ENCODE measurements at places on chromosomes 6 and 20.

GRCh38 chr20:37848706-37849105, 54.2 kb upstream of the VSTM2L start:
- no peak for DNase-seq

DNA sequence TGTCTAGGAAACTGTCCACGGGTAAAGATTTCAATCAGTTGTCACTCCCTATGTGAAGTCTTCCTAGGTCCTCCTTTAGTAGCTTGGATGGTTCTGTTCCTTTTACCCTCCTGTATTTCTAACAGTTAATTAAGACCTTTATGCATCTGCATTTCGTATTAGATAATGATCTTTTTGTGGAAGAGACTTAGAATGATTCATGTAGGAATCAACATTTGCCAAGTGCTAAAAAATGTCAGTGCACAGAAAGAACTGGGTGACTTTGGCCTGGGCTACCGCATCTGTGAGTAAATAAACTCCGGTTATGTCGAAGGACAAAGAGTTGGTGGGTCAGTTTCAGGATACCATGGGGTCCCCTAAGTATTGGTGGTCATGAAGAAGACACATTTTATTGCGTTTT, 918.0 kb downstream of the TFAP2A start:
- no peak for DNase-seq

- DNase-seq = no peak
Observed at GRCh38 chr6:10875026-10875425, 6.8 kb downstream of the GCM2 start.

DNA sequence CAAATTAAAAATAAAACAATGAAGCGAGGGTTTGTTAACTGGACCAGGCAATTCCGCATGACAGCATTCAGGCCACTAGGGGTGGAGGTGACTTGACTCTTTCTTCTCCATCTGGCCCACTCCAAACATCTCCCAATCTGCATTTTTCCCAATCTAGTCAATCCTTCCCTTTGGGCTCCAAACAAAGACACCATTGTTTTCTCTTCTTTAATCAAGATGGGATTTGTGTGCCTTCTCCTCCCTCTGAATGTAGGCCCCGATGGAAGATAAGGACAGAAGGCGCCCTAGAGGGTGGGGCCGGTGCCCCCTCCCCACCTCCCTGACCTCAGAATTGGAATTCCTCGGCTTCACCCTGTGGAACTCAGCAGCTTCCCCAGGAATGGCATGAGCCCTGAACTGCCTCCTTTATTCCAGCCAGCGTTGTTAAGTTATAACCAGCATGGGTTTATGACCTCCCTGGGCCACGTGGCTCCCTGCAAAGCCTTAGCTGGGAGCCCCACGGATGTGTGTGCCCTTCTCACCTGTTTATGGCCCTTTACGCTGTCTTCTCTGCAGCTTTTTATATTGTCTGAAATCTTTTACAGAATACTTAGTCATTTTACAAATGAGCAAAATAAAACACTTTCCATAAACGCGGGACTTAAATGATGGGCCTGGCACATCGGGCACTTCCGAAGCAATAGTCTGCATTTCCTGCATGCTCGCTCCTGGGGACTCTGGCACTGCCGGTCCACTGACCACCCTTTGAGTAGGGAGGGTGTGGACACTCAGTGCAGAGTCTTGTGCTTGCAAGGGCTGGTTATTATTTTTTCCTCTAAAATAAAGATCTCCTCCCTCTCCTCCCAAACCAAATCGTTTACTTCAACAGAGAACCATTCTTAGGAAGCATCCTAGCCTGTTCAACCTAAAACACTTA, 24.5 kb downstream of the OVOL2 start:
- DNase-seq = no peak

DNA sequence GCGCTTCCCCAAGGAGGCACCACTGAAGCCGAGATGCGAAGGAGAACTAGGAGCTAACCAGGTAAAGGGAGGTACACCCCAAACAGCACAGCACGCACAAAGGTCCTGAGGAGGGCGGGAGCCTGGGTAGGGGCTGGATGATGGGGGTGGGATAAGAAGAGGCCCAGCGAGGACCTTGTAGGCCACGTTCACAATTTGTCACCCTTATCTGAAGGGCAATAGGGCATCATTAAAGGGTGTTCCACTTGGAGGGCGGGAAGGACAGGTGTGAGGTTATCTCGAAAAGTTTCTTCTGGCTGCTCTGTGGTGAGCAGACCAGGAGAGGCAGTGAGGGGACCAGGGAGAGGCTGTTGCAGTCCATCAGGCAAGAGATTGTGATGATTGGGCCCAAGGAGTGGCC, 25.6 kb downstream of the POFUT1 start:
- no peak for DNase-seq

DNA sequence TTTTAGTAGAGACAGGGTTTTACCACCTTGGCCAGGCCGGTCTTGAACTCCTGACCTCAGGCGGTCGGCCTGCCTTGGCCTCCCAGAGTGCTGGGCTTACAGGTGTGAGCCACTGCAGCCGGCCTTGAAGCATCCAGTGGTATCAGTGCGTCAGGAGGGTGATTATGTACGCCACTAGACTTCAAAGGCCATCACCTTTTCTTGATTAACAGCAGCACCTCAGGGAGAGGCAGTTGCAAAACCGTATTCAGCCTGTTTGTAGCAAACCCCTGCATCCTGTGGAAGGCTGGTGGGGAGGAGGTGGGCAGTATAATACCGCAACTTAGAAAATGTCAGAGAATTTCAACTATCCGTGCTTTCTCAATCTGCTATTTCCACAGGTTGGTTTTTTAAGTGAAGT, 27.3 kb upstream of the SHLD1 start:
- DNase-seq = no peak

DNA sequence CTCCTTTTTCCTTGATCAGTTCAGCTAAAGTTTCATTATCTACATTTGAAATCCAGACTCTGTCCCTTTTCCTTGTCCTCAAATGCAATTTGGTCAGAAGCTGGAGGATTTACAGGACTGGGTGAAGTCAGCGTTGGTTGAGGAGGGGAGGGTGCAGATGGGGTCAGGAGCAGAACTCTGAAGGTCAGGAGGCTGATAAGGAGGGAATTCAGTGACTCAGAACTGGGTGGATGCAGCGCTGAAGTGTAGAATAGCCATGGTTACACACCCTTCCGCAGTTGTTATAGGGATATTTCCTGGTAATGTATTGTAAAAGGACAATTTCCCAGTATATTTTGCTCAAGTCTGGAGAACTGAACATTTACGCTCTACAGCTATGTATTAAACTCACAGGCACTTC, 133.1 kb upstream of the FOXA2 start:
- no peak for DNase-seq

DNA sequence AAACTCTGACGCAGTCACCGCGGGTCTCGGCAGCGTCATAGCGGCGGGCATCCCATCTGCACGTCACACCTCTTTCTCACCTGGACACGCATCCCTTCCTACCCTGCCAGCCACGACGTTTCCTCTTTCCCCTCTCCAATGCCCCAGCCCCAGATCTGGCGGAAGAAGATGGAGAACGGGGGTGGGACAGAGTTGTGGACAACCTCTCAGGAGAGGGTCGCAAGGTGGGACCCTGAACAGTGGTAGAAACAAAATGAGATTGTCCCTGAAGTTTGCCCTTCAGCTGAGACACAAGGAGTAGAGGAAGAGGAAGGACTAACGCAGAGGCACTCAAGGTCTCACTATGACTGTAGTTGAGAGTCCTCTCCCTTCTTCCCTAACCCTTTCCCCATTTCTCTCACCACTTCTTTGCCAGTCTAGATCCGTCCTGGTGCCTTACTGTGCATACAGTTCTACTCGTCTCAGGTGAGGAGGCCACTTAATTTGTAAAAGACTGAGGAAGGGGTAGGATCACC, 562 bp downstream of the TRIM39 start:
- DNase-seq = no peak

- no peak for DNase-seq
Observed at GRCh38 chr6:2820415-2820814, 21.2 kb downstream of the SERPINB1 start.

DNA sequence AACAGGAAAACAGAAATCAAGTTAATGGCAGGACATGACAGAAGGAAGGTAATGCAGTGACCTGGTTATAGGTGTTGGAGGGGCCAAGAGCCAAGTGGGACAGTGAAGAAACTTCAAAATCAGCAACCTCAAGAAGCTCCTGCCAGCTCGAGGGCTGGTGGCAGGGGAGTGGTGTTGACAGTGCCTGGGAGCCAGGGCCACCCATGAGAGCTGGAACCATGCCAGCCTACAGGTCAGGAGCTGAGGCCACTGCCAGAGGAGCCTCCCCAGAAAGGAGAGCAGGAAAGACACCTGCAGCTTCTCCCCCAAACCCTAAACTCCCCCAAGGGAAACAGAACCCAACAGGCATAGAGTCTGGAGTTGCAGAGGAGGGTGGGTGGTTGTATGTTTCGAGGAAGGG, 262.1 kb downstream of the LRFN2 start:
- DNase-seq = no peak

GRCh38 chr20:42656130-42656529, 533.6 kb downstream of the PTPRT start:
- DNase-seq = no peak

DNA sequence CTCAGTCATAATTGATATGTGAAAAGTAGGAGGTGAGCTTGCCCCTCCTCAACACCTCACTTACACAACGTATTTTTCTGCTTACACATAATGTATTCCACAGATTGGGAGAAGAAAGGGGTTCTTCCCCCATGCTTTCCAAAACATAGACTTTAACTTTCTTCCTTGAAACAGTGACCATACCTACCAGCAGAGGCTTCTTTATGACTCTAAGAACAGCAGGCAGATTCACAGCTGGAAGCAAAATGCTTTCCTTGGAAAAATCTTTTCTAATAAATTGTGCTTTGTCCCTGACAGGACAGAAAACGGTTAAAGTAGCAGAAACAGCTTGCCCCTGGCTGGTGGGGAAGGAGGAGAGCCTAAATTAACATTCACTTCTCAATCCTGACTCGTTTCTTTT, 629.1 kb upstream of the IMPG1 start:
- DNase-seq = no peak

DNA sequence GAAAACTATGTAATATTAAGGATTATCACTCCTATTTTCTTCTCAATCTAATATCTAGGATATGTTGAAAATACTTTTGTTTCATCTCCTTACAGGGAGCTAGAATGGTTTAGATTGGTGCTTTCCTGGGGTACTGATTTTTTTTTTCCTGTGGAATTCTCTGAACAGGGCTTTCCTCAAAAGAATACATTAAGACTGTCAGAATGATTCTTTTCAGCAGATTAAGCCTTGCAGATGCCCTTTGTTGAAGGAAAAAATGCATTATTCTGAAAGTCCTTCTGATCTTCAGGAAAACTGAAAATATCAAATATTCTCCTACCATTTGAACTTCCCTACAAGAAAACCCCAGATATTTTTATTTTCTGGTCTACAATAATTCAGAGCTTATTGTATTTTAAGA, 178.9 kb downstream of the SOX4 start:
- no peak for DNase-seq

DNA sequence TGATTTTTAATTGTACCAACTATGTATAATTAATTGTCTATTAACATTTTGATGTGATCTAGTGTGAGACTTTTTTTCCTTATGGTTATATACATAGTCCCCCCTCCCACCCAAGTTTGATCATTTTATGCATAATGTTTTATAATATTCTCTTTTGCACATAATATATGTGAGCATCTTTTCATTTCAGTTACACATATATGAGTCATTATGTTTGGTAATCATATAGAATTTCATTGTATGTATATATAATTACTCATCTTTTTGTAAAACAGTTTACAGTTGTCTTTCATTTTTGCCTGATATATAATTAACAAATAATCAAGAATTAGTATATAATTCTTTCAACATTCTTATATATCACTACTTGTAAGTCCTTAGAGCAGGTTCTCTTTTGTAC, 15.0 kb downstream of the RWDD1 start:
- no peak for DNase-seq
